ENCODE measurements at places on chromosomes 12 and 14.

DNA sequence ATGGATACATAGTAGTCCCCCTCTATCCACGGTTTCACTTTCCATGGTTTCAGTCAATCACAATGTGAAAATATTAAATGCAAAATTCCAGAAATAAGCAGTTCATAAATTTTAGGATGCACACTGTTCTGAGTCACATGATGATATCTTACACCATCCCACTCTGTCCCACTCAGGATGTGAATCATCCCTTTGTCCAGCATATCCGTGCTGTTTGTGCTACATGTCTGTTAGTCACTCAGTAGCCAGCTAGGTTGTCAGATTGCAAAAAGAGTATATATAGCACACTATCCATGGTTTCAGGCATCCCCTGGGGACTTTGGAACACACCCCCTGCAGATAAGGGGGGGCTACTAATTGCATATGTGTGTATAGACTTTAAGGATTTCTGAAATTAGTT, 8.1 kb upstream of the NAA30 start:
- no peak for DNase-seq

- DNase-seq, result no peak
Observed at GRCh38 chr14:79229383-79229909, 981.9 kb downstream of the DIO2 start.

GRCh38 chr14:78297858-78298257, 127.7 kb downstream of the NRXN3 start:
- DNase-seq, result no peak

DNA sequence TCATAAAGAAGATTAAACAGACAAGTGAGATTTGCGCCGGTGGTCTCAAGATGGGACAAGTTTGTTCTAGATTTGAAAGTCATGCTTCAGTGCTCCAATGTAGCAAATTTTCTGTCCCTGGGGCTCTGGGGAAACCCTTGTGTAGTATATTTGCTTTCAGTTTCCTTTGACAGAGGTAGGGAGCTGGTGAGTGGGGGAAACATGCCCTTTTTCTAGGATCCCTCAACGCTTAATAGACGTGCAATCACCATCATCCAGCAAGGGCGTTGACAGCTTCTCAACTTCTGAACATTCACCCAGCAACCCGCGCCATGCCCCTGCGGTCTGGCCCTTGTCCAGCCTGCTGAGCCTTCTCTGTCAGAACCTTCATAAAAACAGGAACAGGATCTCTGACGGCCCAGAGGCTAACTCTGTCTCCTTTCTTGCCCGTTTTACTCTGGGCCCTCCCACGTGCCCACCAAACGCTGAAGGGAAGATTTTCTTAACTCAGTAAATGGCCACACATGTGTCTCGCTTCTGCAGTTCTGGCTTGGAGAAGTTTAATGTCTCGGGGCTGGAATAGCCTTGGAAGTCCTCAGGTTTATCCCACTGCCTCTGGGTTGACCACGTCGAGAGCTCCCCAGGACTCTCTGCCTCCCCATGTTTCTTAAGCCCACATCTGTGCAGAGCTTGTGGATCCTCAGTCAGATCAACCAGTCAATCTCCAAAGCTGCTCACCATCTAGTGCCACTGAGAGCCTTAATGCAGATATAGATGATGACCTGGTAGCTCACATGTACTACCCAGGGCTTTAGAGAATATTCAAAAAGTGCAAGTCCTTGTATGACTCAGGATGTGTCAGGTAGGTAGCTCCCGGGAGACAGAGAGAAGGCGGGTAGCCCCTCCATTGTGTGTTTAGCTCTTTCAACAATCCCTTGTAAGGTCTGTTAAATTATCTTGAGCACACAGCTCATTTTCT, 58.1 kb upstream of the CCND2 start:
- DNase-seq, result no peak

- DNase-seq, result no peak
Observed at GRCh38 chr12:70534466-70534865, 102.8 kb downstream of the PTPRB start.

- no peak for DNase-seq
Observed at GRCh38 chr12:18922851-18923250, 184.9 kb downstream of the CAPZA3 start.

DNA sequence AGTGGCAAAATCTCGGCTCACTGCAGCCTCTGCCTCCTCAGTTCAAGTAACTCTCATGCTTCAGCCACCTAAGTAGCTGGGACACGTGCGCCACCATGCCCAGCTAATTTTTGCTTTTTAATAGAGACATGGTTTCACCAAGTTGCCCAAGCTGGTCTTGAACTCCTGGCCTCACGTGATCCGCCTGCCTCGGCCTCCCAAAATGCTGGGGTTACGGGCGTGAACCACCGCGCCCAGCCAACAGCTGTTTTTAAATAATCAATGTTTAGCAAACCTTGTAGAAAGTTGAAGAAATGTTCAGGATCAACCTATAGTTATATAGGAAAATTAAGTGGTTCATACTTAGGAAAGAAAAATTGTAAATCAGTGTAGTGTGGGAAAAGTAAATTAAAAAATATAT, 6.0 kb upstream of the HSP90AA1 start:
- no peak for DNase-seq

DNA sequence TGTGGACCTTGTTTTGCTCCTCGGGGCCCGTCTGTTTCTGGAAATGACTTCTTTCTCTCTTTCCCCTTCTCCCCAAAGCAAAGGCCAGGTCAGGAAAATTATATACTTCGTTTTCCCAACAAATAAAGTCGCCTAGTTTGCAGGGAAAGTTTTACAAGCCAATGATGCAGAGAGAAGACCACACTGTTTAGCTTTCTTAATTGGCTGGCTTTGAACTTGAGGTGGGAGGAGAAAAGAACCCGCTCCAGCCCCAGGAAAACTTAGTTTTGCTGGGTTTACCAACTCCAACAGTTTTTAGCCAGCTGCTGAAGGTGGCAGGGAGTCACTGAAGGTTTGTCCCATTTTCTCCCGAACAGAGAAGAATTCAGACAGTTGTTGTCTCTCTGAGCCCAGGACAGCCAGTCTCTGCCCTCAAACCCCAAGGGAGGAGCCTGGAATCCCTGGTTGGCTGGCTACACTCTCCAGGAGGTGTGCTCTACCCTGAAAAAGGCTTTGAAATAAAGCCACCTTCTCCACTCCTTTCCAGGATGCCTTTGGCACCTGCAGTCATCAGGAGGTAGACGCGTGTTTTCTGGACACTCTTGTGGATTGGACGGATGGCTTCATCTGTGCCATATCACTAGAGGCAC, 24.8 kb downstream of the BCL11B start:
- DNase-seq, result no peak

GRCh38 chr14:92392711-92393110, 69.7 kb downstream of the SLC24A4 start:
- DNase-seq, result no peak

DNA sequence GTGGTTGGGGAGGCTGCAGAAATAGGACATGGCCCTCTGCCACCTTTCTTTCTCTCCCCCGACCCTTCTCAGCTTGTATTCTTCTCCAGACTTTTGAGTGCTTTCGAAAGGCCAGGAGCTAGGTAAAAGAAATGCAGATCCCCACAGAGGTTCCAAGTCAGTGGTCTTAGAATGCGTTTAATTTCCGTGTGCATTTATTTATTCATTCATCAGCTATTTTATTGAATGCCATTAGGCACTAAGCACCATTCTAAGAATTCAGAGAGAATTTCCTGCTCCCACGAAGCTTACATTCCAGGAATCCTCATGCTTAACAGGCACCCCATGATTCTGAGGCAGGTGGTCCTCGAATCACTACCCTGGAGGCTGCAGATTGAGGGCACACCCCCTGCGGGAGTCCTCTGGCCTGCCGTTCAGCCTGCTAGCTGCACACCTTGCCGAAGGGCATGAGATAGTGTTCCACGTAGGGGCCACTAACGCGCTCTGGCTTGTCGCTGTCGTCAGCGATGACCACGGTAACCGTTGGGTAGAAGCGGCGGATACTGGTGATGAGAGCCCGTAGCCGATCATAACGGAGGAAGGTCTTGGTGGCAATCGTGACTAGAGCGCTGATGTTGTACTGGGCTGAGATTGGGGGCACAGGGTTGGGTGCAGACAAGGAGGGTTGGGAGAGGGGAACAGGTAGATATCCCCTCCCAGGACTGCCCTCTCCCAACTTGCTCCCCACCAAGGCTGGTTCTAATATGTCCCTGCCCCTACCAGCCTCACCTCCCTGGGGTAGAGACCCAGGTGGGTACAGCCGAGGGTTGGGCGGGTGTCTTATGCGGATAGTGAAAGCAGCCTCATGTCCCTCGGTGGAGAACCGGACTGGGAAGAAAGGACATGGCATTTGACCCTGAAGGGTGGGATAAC, 4.5 kb downstream of the B4GALNT1 start:
- DNase-seq, result no peak

GRCh38 chr14:23725980-23726710, 90.0 kb downstream of the DHRS2 start:
- no peak for DNase-seq

DNA sequence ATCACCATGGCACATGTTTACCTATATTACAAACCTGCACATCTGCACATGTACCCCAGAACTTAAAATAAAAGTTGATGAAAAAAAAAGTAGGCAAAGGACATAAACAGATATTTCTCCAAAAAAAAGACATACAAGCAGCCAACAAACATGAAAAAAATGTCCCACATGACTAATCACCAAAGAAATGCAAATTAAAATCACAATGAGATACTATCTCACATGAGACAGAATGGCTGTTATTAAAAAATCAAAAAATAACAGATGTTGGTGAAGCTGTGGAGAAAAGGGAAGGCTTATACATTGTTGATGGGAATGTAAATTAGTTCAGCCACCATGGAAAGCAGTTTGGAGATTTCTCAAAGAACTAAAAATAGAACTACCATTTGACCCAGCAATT, 68.0 kb upstream of the FAR2 start:
- no peak for DNase-seq

DNA sequence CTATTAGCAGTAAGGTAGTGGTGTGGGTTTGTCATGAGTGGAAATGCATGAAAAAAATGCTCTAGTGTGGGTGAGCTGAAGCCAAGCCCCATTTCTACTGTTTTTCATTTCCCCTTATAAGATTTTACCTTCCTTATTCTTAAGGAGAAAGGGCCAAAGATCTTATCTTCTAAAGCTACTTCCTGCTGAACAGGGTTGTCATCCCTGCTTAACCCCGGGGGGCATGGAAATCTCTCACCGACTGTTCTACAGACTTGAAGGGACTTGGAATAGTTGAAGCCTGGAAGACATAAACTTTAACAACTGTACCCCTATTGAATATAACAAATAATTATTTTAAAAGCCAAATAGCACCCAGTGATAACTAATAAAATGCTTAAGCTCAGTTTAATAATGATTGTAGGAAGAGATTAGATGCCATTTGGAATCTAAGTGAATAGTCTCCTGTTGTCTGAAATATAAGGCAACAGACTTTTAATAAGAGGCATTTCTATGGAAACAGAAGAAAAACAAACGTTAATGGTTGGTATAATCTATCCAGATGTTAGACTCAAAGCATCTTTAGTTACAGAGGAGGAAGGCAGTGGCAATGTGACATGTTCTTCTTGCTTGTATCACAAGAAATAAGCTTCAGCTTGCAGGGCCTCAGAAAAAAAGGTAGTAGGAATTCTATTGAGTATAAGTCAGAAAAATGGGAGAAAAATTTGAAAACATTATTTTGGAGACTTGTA, 1.8 kb upstream of the GMFB start:
- no peak for DNase-seq

GRCh38 chr14:70032447-70032846, 153.2 kb downstream of the SMOC1 start:
- no peak for DNase-seq

DNA sequence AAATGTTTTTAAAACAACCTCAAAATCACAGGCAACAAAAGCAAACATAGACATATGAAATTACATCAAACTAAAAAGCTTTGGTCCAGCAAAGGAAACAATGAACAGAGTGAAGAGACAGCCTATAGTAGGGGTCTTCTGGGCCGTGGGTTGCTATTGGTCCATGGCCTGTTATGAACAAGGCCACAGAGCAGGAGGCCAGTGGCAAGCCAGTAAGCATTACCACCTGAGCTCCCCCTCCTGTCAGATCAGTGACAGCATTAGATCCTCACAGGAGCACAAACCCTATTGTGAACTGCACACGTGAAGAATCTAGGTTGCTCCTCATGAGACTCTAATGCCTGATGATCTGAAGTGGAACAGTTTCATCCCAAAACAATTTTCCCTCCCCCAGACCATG, 174.0 kb downstream of the DIO2 start:
- no peak for DNase-seq

Measured in COR-L47 (cell line).